AG04450 (cell line): ENCODE measurements at places on chromosomes 5 and 9.

DNA sequence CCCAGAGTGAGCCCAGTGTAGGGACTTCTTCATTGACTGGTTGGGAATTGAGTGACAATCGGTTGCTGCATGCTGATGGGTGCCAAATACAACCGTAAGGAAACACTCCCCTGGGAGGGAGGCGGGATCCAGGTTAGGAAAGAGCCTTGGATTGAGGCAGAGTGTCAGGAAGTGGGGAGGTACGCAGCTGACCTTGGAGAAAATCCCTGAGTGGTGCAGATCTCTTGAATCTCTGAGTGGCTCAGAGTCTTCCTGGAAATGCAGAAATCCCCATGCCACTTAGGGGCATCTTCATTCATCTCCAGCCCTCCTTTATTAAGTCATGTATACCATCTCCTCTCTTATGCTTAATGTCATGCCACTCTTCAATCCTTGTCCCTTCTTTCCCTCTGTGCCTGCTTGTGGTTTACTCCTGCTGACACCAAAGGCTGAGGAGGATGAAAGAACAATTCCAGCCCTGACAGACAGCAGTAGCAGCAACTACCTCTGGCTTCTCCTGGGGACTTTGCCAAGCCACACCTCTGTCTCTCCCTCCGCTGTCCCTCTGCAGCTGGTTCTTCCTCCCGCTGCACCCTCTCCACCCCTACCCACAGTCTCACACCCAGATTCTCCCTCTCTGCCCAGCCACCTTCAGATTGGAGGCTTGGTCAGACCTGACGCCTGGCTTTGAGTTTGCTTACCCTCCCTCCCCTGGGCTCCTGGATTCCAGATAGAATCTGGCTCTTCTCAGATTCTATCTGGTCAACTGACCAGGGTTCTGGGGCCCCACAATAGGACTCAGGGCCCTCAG lies 14.1 kb upstream of the LCP2 start:
- no peak for DNase-seq

- no peak for DNase-seq
Measured at GRCh38 chr5:67347821-67348220, 151.2 kb upstream of the CD180 start.

DNA sequence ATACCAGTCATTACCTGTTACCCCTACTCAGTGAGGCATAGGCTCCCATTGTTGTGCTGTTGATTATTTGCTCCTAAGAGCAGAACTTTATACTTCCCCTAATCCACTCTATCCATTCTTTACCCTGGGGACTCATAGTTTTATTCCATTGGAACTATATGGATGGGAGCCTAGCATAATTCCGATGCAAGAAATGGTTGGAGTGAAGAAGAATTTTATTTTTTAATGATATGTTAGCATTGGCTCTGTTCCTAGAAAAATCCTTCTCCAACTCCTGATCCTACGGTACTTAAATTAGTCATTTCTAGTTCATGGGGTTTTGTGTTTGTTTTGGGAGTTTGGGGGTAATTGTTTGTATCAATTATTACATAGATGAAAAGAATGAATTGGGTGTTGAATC lies 191.5 kb downstream of the GOLPH3 start:
- no peak for DNase-seq

GRCh38 chr9:105262497-105262896 lies 18.0 kb downstream of the SLC44A1 start:
- DNase-seq: no peak

GRCh38 chr5:131226899-131227298 lies 37.0 kb upstream of the CDC42SE2 start:
- DNase-seq: no peak

GRCh38 chr5:15524712-15525111 lies 24.7 kb downstream of the FBXL7 start:
- no peak for DNase-seq

- no peak for DNase-seq
Measured at GRCh38 chr9:77808751-77809081, 160.6 kb upstream of the GNA14 start.

DNA sequence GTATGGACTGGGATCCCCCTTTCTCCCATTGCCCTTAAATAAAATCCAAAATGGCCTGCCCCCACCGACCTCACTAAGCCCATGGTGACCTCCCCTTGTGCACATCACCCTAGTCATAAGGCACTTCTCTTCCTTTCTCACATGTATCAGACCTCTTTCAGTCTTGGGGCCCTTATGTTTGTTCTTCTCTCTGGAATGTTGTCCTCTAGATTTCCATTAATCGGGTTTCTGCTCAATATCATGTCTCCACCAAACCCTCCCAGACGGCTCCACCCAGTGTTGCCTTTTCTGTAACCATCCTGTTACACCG lies 196.3 kb downstream of the ERCC6L2 start:
- no peak for DNase-seq

DNA sequence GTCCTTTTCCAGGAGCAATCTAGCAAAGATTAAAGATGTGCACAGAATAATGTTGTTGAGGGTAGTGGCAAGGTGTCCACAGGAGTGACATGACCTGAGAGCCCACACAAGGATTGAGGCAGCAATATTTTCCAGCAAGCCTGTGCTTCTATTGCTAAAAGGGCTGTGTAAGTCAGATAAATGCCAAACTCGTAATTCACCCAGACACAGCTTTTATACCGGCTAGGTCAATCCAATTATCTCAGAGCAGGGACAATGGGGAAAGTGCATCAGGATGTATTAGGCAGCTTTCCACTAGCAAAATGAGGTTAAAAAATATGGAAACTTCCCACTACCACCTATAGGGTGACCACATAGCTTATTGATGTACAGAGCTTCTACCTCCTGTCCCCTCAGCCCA lies 34.8 kb upstream of the RAB3C start:
- no peak for DNase-seq

GRCh38 chr5:157046041-157046440 lies 12.9 kb downstream of the HAVCR1 start:
- no peak for DNase-seq

GRCh38 chr9:28004900-28005299 lies 431.6 kb upstream of the C9orf72 start:
- DNase-seq: no peak

DNA sequence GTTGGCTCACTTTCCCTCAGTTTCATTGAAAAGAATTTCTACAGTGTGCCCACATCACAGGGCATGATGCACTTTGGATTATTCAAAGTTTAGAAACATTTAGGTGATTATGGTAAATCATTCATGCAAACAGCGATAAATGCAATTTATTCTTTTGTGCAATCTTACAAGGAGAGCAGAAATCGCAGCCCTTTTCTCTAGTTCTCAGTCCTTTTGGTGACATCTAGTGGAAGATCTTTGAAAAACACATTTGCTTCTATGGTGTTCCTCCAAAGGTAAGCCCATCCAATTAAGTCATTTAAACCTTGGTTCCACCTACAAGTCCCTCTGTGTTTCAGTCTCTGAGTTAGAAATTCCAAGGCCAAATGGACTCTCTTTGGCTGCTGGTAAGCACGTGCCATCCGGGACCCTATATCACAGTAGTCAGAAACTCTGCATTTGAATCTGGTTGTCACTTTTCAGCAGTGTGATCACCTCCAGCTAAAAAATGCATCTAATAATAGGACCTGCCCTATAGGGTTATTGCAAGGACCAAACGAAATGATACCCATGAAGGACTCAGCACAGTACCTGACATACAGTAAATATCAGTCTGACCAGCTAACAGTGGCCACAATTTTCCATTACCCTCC lies 66.4 kb downstream of the MACROH2A1 start:
- peak; percentile 47 for DNase-seq

GRCh38 chr5:38013107-38013506 lies 173.3 kb upstream of the GDNF start:
- no peak for DNase-seq

DNA sequence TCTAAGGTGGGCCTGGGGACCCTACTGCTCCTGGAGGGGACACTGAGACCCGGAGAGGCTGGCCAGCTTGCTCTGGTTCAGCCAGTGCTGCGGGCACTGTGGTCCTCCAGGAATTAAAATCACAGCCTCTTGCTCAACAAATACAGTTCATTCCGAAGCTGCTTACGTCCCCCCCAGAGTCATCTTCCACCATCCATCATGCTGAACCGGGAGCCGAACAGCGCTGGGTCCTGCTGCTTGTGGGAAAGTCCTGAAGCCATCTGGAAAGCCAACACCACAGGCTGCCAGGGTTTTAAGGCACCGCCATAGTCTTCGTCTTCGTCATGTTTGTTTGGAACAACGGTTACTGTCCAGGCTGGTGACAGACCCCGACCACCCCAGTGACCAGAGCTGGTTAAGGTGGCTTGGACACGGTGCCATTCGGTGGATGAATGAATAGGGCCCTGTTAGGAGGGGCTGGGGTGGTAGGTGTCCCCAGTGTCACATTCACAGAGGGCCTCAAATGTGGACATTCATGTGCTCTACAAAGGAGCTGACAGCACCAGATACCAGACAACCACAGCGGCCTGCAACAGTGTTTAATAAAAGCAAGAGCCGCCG lies 81.6 kb upstream of the PHYKPL start:
- no peak for DNase-seq

- DNase-seq: peak; percentile 23
Measured at GRCh38 chr5:167770461-167770860, 521.0 kb upstream of the WWC1 start.

DNA sequence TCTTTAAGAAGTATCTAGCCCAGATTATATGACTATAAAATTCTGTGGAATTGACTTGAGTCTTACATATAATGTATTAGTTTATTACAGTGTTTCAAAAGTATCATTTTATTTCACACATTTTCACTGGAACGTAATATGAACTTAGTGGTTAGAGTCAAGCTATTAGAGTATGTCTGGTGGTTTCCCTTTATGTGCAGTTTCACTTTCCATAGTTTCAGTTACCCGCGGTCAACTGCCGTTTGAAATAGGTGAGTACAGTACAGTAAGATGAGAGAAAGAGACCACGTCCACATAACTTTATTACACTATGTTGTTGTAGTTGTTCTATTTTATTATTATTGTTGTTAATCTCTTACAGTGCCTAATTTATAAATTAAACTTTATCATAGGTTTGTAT lies 50.5 kb downstream of the COMMD10 start:
- DNase-seq: no peak

- no peak for DNase-seq
Measured at GRCh38 chr5:127010362-127010761, 20.0 kb downstream of the MARCHF3 start.

GRCh38 chr5:147780924-147781573 lies 1.5 kb downstream of the JAKMIP2 start:
- DNase-seq: no peak

GRCh38 chr5:149320791-149321330 lies 24.4 kb upstream of the GRPEL2 start:
- peak; percentile 90 for DNase-seq

- no peak for DNase-seq
Measured at GRCh38 chr5:180813420-180813819, 10.8 kb upstream of the MGAT1 start.

DNA sequence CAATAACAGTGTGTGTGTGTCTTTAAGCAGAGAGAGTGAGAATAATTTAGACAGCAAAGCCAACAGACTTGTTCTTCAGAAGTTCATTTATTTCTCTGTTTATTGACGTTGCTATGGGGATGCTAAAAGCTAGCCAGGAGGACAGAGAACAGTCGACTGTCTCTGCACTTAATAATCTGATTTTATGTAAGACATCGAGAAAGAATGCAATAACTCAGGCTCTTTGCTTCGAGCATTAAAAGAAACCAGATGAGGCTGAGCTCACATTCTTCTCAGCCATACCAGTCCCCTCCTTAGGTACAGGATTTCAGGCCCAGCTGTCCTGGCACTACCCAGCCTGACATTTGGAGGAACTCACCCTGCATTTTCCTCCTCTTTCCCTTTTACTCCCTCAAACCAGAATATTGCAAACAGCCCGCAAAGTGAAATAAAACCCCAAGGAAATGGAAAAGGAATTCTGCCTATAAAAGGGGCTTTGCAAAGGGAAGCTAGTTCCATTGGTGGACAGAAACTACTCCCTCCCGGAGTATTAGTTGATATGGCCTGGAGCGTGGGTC lies 44.5 kb upstream of the DPYSL3 start:
- no peak for DNase-seq

- DNase-seq: no peak
Measured at GRCh38 chr9:23674016-23674585, 151.9 kb downstream of the ELAVL2 start.

DNA sequence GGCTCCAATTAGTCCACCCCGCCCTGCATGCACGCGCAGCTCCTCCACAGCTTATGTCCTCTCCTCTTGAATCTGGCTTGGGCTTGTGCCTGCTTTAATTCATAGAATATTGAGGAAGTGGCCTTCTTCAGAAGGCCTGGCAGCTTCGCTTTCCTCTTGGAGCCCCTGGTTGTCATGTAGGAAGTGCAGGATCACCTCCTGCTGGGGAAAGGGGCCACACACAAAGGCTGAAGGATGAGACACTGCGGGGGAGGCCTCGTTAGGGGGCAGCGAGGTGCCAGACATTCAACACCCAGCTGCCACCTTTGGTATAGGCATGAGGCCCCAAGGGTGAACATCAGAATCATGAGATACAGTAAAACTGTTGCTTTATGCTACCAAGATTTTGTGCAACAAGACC lies 2.7 kb upstream of the CNOT6 start:
- DNase-seq: no peak

DNA sequence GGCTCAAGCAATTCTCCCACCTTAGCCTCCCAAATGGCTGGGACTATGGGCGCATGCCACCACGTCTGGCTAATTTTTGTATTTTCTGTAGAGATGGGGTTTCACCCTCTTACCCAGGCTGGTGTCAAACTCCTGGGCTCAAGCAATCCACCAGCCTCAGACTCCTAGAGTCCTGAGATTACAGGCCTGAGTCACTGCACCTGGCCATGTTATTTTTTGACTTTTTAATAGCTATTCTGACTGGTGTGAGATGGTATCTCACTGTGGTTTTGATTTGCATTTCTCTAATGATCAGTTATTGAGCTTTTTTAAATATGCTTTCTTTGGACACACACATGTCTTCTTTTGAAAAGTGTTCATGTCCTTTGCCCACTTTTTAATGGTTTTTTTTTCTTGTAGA lies 38.2 kb downstream of the FBXW2 start:
- DNase-seq: no peak

- DNase-seq: no peak
Measured at GRCh38 chr9:114299286-114300152, 23.4 kb upstream of the ORM1 start.

GRCh38 chr5:134570886-134571285 lies 45.4 kb downstream of the JADE2 start:
- DNase-seq: no peak

DNA sequence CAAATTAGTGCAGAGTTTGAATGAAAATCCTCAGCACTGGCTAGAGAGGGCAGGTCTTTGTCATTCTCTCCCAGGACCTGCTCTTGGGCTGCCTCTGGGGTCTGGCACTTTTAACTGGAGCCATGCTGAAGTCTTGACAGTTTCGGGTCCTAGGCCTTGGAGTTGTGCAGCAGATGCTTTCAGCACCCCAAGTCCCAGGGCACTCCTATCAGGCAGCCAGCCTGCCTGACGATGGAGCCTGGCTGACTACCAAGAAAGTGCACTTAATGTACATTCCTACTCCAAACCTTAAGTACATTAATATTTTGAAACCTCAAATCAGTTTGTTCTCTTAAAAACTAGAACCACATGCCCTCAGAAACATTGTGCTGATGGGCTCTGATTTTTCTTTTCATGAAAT lies 69.3 kb upstream of the CXCL14 start:
- DNase-seq: no peak

GRCh38 chr5:170297589-170298462 lies at the start of gene LCP2:
Gene LCP2, minus strand, starts transcription at chr5:170297777. Its CDS starts 166 bp downstream, at chr5:170297611.
- DNase-seq: no peak
